ENCODE measurements at places on chromosomes 7 and 10.

DNA sequence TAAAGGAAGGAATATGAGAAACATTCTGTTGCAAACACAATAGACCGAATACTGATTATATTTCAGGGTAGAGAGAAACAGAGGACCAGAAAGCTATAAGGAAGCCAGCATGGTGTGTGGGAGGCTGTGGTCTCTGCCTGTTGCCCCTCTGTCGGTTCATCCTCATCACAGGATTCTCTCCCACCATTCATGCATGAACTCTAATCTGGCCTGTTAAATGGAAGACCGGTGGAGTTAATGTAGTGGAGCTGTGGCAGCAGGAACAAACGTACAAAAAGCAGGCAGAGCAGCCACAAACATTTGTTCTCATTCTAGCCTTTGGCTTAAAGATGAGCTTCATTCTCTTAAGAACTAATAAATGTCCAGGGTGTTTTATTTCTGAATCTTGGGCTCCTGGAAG, 902.4 kb downstream of the LRMDA start:
- no peak for DNase-seq

GRCh38 chr10:96441987-96442643, 71.6 kb downstream of the TLL2 start:
- DNase-seq: no peak

- DNase-seq: no peak
These were observed 6.3 kb upstream of the NSMCE4A start for GRCh38 chr10:121981346-121981745.

- DNase-seq: no peak
These were observed 6.5 kb downstream of the INHBA start for GRCh38 chr7:41696323-41696916.

DNA sequence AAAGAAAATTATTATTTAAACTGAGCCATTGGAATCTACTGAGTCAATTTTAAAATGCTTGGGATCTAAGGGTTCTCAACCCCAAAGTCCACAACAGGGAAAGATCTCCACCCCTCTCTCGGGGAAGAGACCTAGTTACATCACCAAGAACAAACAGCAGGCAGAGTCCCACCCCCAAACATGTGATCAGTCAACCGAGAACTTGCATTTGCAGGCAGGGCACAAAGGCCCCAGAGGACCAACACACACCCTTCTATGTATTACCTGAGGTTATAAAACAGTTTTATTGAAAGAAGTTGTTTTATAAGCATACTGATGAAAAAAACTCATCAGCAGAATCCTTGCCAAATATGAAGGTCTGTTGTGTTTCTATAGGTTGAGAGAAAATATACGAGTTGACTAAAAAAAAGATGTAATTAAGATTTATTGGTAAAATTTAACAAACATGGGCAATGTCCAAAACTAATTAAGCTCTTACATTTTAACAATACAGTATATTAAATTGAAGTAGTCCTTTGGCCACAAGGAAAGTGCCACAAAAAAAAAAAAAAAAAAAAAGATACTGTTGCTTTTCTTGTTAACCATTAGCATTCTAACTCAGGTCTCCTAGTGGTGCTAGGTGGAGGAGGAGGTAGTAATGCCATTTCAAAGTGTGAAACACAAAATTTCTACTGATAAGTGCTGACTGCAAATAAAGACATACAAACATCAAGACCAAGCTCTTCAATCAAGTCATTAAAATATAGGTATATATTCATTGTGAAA, 975 bp upstream of the USP54 start:
- DNase-seq: no peak

- DNase-seq: no peak
These were observed 28.9 kb downstream of the RAB11FIP2 start for GRCh38 chr10:118017850-118018249.

DNA sequence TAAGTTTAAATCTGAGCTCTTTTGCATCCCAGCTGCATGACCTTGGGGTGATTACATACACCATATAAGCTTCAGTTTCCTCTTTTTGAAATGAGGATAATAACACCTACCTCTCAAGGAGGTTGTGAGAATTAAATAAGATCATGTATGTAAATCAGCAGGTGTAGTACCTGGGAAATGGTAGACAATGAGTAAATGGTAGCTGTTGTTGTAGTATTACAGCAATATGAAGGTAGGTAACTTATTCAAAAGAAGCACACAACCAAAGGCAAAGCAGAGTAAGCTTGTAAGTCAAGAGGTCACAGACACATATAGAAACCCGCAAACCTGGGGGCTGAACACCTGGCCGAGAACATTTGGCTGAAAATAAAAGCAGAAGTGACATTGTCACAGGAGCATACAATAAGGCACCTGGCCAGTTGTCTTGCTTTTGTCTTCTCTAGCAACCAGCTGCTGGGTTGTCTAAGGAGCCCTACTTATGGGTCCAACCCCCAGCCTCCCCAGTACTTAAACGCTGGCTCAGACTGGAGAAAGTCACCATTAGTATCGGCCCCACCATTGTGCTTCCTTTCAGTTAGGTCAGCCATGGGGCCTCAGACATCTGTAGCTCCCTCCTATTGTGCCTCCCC, 203.6 kb upstream of the MKLN1 start:
- no peak for DNase-seq

DNA sequence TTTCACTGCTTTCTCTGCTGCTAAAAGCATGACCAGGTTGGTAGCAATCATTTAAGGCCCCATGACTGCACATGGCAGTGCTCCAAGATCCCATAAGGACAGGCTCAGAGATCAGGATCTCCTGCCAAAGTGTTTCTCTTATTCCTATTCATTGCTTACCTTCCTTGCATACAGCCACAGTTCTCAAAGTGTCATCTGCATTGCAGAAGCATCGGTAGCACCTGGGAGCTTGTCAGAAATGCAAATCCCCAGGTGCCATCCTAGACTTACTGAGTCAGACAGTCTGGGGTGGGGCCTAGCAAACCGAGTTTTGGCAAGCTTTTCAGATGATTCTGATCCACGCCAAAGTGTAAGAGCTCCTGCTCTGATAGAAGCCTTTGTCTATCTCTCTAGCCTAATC, 489.0 kb upstream of the AUTS2 start:
- DNase-seq: no peak

DNA sequence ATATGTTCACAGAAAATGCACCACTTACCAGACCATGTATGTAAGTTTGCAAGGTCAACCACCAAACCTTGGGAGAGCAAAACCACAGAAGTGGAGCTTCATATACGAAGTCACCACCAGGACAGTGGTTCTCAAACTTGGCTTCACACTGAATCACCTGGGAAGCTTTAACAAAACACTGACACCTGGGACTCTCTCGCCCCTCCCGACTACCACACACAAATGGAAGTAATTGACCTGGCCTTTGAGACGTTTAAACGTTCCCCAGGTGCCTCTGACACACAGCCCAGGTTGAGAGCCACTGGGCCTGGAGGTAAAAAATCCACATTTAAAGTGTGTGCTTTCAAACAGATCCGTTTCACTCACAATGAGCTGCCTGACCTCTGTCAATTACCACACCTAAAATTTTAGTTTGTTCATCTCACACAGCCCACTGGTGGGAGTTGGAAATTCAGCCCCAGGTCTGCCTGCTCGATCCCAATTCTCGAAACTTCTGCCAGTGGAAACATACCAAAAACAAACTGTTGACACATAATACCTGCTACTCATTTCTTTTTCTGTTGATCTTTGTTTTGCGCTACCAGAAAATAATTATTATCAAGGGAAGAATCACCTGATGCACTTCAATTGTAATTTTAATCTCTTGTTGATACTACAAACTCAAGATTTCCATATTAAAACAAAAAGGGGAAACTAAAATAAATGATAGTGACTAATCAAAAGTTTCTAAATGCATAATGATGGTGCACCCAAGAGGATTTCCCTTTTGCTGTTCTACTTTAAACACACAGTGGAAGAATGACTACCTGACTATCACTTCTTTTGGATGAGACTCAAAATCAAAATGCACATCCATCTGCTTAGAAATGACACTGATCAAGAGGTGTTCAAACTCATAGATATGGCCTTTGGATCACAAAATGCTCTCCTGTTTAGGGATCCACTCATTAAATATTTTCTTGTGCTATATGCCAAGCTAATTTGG, 26.6 kb downstream of the CDNF start:
- DNase-seq: no peak

- no peak for DNase-seq
These were observed 1.6 kb downstream of the SEPHS1 start for GRCh38 chr10:13346283-13347042.

DNA sequence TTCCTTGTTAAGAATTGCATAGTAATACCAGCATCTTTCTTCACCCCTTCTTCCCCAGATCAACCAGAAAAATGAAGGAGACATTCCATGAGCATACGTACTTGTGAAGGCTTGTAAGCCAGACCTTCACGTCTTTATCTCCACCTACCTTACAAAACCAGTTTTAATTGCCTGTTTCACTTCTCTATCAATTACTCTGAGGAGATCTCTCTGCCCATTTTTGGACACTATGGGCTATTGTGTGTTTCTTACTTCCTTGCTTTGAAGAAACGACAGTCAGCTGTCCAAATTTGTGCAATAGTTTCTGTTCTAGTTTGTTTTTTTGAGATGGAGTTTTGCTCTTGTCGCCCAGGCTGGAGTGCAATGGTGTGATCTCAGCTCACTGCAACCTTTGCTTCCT, 349.7 kb upstream of the MBL2 start:
- DNase-seq: no peak
